ENCODE measurements at places on chromosomes 2 and 18. TPM values are rescaled to one million over a fixed set of nuclear protein-coding genes. Genes with fewer than 3 reads are reported as not detected.

DNA sequence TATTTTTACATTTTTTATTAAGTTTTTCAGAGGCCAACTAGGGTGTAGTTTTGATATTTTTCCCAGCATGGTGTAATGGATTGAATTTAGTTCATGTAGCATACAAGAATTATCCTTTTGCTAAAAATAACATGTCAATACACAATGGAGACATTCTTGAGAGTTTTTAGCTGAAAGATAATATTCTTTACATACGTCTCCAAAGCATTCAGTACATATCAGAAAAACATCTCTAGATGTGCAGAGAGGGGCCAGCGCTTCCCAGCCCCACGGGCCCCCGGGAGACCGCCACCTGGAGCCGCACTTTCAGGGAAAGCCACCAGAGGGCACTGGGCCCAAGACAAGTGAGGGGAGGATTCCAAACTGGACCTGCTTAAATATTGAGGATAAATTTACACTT, 499.4 kb downstream of the GALR1 start:
- no peak overlapping the region for H3K27ac ChIP-seq
- H3K36me3 ChIP-seq, result no peaks in the 10 kb centered on the region
- no peaks in the 10 kb centered on the region for H3K4me1 ChIP-seq
- no peak overlapping the region for H3K4me3 ChIP-seq
- DNase-seq, result no peak
- H3K27me3 ChIP-seq, result no peaks in the 10 kb centered on the region

DNA sequence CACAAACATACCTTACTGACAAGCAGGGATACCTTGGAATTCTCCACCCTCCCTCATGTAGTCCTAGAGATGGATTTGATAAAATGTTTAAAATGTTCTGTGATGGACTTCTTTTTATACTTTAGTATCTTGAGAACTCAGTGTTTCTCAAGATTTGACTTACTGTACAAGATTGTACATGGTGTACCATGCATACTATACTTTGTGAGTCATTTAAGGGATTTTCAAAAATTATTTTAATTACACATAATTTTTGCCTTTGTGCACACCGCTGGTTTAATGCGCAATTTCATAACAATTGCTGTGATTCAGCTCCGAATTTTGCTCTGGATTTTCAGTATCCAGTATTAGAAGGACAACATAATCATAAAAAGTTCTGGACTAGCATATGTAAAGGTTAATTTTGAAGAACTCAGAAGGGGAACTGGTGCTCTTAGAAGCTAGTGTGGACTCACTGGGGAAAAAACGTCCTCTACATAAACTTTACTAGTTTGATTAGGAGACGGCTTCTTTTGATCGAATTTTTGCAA, 78.6 kb upstream of the ACSL3 start:
- DNase-seq, result no peak
- no peaks in the 10 kb centered on the region for H3K27me3 ChIP-seq
- H3K4me3 ChIP-seq, result no peak overlapping the region
- peaks cover 2% of the 10 kb centered on the region for H3K4me1 ChIP-seq

- peak overlapping the region; percentile 33 for H3K27ac ChIP-seq
- H3K4me3 ChIP-seq, result peak overlapping the region; percentile 94
- peaks cover 1% of the 10 kb centered on the region for H3K36me3 ChIP-seq
- no peaks in the 10 kb centered on the region for H3K27me3 ChIP-seq
- no peak for DNase-seq
Observed at GRCh38 chr2:238320648-238321281, 447 bp downstream of the TRAF3IP1 start.

GRCh38 chr2:120398051-120398995, 52.4 kb downstream of the INHBB start:
- no peak overlapping the region for H3K4me3 ChIP-seq
- H3K27me3 ChIP-seq, result no peaks in the 10 kb centered on the region
- H3K4me1 ChIP-seq, result no peaks in the 10 kb centered on the region
- H3K27ac ChIP-seq, result no peak overlapping the region
- no peaks in the 10 kb centered on the region for H3K36me3 ChIP-seq
- peak; percentile 22 for DNase-seq

DNA sequence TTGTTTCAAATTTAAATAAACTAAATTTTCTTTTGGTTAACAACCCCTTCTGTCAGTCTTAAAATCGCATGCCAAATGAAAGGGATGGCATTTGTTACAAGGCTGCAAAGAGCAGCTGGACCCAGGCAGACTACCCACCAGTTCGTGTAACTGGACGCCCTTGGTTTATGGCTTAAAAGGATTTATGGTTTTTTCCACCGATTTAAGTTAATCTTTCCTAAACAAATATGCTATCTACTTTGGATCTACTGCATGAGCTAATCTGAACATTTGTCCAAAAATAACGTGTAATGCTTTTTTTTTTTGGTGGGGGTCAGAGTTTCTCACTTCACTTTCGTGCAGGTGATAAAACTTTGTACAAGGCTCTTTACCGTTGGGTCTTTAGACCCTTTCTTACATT, 62.9 kb downstream of the DIS3L2 start:
- no peaks in the 10 kb centered on the region for H3K4me1 ChIP-seq
- H3K27ac ChIP-seq, result no peak overlapping the region
- H3K27me3 ChIP-seq, result no peaks in the 10 kb centered on the region
- H3K4me3 ChIP-seq, result no peak overlapping the region
- no peak for DNase-seq

DNA sequence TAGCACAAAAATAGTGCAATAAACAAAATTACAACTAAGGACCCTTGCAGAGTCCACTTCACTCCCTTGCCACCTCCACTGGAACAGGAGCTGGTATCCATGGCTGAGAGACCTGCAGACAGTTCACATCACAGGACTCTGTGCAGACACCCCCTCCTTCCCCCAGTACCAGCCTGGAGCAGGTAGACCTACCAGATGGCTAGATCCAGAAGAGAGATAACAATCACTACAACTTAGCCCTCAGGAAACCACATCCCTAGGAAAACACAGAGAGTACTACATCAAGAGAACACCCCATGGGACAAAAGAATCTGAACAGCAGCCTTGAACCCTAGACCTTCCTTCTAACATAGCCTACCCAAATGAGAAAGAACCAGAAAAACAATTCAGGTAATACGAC, 49.8 kb downstream of the FBXO15 start:
- H3K27ac ChIP-seq, result no peak overlapping the region
- no peak overlapping the region for H3K4me3 ChIP-seq
- no peaks in the 10 kb centered on the region for H3K4me1 ChIP-seq
- H3K36me3 ChIP-seq, result no peaks in the 10 kb centered on the region

- no peaks in the 10 kb centered on the region for H3K36me3 ChIP-seq
- H3K27ac ChIP-seq, result no peak overlapping the region
- no peaks in the 10 kb centered on the region for H3K27me3 ChIP-seq
- H3K4me1 ChIP-seq, result no peaks in the 10 kb centered on the region
- no peak overlapping the region for H3K4me3 ChIP-seq
Observed at GRCh38 chr2:11904029-11904428, 157.6 kb downstream of the LPIN1 start.

DNA sequence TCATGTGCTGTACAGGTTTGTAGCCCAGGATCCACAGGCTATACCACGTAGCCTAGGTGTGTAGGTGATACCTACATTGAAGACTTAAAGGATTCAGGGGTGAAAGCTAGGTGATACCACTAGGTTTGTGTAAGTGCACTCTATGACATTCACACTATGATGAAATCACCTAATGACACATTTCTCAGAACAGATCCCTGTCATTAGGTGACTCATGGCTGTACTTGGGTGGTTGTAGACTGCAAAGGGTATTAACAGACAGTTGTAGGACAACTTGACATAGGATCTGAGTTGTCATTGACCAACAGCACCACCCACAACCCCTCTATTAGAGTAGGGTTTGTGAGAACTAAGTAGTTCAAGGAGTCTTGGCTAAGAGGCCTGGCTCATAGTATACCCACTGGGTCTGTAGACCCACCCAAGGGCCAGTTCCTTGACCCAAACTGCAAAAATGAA, 27.7 kb upstream of the SMCHD1 start:
- H3K27me3 ChIP-seq, result no peaks in the 10 kb centered on the region
- no peaks in the 10 kb centered on the region for H3K36me3 ChIP-seq
- no peak overlapping the region for H3K27ac ChIP-seq
- no peaks in the 10 kb centered on the region for H3K4me1 ChIP-seq
- no peak for DNase-seq
- no peak overlapping the region for H3K4me3 ChIP-seq

- H3K4me1 ChIP-seq, result no peaks in the 10 kb centered on the region
- H3K4me3 ChIP-seq, result no peak overlapping the region
- H3K27ac ChIP-seq, result no peak overlapping the region
- no peaks in the 10 kb centered on the region for H3K27me3 ChIP-seq
- no peak for DNase-seq
Observed at GRCh38 chr2:188032786-188033185, 258.9 kb upstream of the GULP1 start.

DNA sequence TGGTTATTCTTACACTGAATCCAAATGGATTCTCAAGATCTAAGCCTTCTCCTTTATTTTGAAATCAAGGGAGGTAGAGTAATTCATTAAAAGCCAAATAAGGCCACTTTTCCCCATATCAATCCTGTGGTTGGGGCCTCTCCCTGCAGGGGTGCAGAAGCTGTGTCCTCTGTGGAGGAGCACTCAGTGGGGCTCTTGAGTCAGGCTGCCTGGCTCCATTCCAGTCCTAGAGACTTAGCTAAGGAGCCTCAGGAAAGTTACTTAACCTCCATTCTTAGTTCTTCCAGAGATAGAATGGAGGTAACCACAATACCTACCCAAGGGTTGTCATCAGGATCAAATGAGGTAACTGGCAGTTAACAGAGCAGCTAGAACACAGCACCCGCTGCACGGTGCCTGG, 564.3 kb downstream of the CMPK2 start:
- no peaks in the 10 kb centered on the region for H3K36me3 ChIP-seq
- DNase-seq, result no peak
- H3K27ac ChIP-seq, result no peak overlapping the region
- no peaks in the 10 kb centered on the region for H3K27me3 ChIP-seq
- H3K4me1 ChIP-seq, result no peaks in the 10 kb centered on the region

- no peaks in the 10 kb centered on the region for H3K36me3 ChIP-seq
- no peak for DNase-seq
- H3K27me3 ChIP-seq, result no peaks in the 10 kb centered on the region
- H3K4me1 ChIP-seq, result no peaks in the 10 kb centered on the region
- H3K4me3 ChIP-seq, result no peak overlapping the region
- no peak overlapping the region for H3K27ac ChIP-seq
Observed at GRCh38 chr2:131580187-131580586, 52.5 kb downstream of the CCDC74A start.

GRCh38 chr2:222882484-222882928, 21.7 kb downstream of the ACSL3 start:
- no peak for DNase-seq
- no peak overlapping the region for H3K27ac ChIP-seq
- H3K4me3 ChIP-seq, result no peak overlapping the region
- H3K36me3 ChIP-seq, result no peaks in the 10 kb centered on the region
- H3K27me3 ChIP-seq, result no peaks in the 10 kb centered on the region
- H3K4me1 ChIP-seq, result no peaks in the 10 kb centered on the region

GRCh38 chr18:45666006-45666405, 50.7 kb downstream of the SLC14A2 start:
- H3K27ac ChIP-seq, result no peak overlapping the region
- no peaks in the 10 kb centered on the region for H3K27me3 ChIP-seq
- DNase-seq, result no peak
- no peaks in the 10 kb centered on the region for H3K4me1 ChIP-seq
- H3K4me3 ChIP-seq, result no peak overlapping the region

- no peak for DNase-seq
- H3K36me3 ChIP-seq, result no peaks in the 10 kb centered on the region
- no peak overlapping the region for H3K27ac ChIP-seq
Observed at GRCh38 chr18:46321955-46322354, 217.8 kb downstream of the HAUS1 start.

GRCh38 chr2:60408207-60408606, 145.2 kb downstream of the BCL11A start:
- no peaks in the 10 kb centered on the region for H3K4me1 ChIP-seq
- DNase-seq, result no peak
- no peak overlapping the region for H3K27ac ChIP-seq
- no peaks in the 10 kb centered on the region for H3K27me3 ChIP-seq
- H3K36me3 ChIP-seq, result no peaks in the 10 kb centered on the region

- no peak for DNase-seq
- no peaks in the 10 kb centered on the region for H3K4me1 ChIP-seq
- H3K27me3 ChIP-seq, result no peaks in the 10 kb centered on the region
Observed at GRCh38 chr2:239285071-239285931, 115.5 kb downstream of the HDAC4 start.

DNA sequence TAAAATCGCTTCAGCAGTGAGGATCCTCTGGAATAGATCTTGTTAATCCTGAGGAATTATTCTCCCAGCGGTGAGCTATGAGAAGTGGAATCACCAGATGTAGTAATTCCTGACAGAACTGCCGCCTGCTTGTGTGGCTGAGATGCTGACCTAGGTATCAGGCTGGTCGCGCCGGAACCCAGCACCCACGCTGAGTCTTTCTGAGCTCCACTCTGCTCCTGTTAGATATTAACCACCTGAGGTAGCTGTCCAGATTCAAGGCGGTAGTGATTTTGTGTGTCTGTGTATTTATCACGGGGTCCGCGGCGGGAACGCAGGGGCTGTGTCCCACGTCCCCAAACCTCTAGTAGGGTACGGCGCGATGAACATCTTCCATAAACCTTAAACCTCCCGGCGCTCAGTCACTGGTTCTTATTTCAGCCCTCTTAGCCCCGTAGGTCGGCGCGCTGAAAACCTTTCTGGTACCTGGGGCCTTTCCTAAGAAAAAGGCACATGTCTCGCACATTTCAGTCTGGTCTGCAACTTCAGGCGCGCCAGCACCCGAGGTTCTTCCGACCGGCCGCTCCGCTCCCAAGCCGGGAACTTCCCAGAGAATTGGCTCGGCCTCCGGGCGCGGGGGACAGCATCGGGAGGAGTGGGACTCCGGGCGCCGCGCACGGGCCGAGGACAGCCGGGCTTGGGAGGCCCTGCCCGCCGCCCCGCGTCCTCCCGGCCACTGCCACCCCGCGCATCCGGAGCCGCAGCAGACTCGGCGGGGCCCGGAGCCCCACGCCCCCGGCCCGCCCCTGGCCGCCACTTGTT, 542 bp upstream of the CNNM3 start:
- no peaks in the 10 kb centered on the region for H3K27me3 ChIP-seq
- peak; percentile 75 for DNase-seq
- H3K4me1 ChIP-seq, result peaks cover 26% of the 10 kb centered on the region
- H3K36me3 ChIP-seq, result no peaks in the 10 kb centered on the region

GRCh38 chr18:67451960-67452359, 64.6 kb downstream of the DSEL start:
- no peak for DNase-seq
- H3K27ac ChIP-seq, result no peak overlapping the region
- H3K36me3 ChIP-seq, result no peaks in the 10 kb centered on the region
- H3K27me3 ChIP-seq, result no peaks in the 10 kb centered on the region
- H3K4me1 ChIP-seq, result no peaks in the 10 kb centered on the region

- no peak for DNase-seq
- H3K4me3 ChIP-seq, result peak overlapping the region; percentile 56
- peaks cover 53% of the 10 kb centered on the region for H3K36me3 ChIP-seq
Observed at GRCh38 chr18:31592506-31593157, 955 bp downstream of the TTR start.

GRCh38 chr2:231163011-231163410, 35.4 kb upstream of the ARMC9 start:
- no peak overlapping the region for H3K4me3 ChIP-seq
- H3K4me1 ChIP-seq, result no peaks in the 10 kb centered on the region
- no peaks in the 10 kb centered on the region for H3K27me3 ChIP-seq
- H3K27ac ChIP-seq, result no peak overlapping the region
- peaks cover 16% of the 10 kb centered on the region for H3K36me3 ChIP-seq

Gene XIRP2
- 0.05 TPM for total RNA-seq

Gene PRPF40A
- 35.5 TPM for total RNA-seq

Gene CCDC85A
- not detected for total RNA-seq

Gene PASK
- total RNA-seq, result 3.8 TPM

Gene WNT6
- total RNA-seq, result not detected

Gene TMEM17
- total RNA-seq, result 1.2 TPM

Gene INHA
- not detected for total RNA-seq

Gene HMSD
- not detected for total RNA-seq

Gene LHCGR
- total RNA-seq, result not detected

Gene CRYGC
- total RNA-seq, result not detected

Gene LAMA1
- total RNA-seq, result 0.40 TPM

Data from right lobe of liver (tissue), 6 donors.